RPMI7951 (cell line): ENCODE measurements at places on chromosomes 5 and 9.

DNA sequence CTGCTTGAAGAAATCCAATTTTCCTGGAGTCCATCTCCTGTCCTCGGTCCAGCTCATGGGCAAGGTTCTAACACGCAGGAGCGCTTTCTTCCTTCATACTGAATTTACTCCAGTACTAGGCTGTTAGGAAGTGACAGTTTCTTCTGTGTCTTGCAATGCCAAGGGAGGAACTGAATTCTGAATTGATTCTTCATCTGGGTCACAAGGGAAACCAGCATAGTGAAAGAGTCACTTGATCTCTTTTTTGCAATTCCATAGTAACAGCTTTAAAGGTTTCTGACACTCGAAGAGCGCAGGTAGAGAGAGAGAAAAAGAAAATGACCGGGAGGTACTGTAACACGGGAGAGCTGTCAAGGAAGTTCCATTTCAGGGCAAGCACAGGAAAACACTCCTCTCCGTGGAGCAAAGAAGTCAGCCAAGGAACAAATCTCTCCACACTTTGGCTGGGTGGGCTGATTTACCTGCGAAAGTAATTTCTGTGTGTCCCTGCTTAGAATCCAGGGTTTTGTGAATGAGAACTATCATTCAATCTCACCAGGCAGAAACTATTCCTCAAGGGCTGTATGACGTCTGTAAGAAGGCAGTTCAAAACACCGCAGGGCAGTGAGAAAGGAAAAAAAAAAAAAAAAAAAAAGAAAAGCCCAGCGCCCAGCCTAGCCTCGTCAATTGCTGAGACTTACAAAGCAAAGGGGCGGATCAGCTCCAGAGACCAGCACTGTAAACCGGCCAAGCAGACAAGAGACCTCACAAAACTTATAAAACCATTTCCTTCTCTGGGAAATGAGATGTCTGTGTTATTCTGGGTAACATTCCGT, 617.8 kb downstream of the PDE4D start:
- DNase-seq, result peak; percentile 66

- no peak for DNase-seq
These were observed 779.1 kb downstream of the NR2F1-AS1 start for GRCh38 chr5:92801911-92802310.

DNA sequence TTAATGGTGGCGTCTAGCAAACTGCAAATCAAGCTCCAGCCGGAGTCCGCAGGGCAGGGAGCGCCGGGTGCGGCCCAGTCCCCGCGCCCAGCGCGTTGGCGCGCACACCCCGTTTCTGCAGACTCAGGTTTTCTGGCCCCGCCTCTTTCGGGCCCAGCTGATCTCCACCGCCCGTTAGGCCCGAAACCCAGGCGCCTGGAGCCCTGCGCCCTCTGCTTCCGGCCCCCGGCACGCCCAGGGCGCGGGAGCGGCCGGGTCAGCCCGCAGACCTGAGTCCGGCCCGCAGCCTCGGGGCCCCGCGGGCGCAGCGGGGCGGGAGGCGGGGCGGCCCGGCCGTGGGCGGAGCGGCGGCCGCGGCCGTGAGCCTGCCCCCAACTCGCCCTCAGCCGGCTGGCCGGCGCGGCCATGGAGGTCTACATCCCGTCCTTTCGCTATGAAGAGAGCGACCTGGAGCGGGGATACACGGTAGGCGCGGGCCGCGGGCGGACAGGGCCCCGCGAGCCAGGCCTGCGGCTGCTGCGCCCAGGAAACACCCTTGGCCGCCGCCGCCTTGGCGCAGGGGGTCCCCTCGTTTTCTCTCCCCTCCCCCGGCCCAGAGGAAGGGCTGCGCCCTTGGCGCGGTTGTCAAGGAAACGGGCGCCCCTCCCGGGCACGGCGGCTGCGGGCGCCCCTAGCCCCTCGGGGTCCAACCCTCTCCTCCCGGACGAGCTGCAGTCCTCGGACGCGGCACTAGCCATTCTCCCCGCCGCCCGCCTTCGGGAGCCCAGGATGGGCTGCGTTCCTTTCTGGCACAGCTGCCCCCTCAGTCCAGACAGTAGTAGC, at the start of gene SNX24:
Gene SNX24, plus strand, starts transcription at position 385 of the 822 bp plus-strand sequence. Its CDS starts 21 bp downstream, at position 406.
- DNase-seq, result peak; percentile 78

DNA sequence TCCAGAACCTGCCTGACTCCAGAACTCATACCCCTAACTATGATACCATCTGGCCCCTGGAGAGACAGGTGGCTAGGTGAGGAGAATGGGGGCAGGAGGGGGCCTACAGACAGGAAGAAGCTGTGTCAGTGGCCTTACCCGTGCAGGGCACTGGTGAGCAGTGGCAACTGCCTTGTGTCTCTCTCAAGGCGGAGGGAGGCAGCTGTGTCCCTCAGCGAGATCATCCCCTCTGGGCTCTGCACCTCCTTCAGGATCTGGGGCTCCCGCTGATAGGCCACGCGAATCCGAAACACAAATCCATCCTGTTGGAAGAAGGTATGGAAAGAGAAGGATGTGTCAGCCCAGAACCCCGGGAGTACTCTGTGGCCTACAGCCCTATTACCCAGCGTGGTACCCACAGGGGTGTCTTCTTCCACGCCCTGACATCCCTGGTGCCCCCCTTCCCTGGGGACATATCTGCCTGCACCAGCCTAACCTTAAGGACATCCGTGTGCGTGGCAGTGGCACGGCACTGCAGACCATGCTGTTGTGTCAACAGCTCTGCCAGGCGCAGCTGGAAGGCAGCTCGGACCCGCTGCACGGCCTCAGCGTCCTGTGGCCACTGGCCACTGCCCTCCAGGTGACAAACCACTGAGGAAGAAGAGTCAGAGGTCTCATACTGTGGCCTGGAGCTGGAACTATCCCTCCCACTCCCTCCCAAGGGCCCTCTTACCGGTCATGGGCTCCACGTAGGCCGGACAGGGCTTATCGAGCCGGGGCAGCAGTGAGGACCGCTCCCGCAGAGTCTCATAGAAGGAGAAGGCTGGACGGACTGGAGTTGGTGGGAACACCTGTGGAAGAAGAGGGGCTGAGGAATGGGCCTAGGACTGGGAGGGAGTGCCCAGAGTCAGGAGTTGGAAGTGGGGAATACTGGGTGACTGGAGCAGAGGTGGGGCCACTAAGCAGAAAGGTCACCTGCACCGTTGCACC, 7.8 kb downstream of the NOL6 start:
- DNase-seq, result no peak

- DNase-seq, result no peak
These were observed 44.3 kb downstream of the SH3RF2 start for GRCh38 chr5:145980718-145981117.

DNA sequence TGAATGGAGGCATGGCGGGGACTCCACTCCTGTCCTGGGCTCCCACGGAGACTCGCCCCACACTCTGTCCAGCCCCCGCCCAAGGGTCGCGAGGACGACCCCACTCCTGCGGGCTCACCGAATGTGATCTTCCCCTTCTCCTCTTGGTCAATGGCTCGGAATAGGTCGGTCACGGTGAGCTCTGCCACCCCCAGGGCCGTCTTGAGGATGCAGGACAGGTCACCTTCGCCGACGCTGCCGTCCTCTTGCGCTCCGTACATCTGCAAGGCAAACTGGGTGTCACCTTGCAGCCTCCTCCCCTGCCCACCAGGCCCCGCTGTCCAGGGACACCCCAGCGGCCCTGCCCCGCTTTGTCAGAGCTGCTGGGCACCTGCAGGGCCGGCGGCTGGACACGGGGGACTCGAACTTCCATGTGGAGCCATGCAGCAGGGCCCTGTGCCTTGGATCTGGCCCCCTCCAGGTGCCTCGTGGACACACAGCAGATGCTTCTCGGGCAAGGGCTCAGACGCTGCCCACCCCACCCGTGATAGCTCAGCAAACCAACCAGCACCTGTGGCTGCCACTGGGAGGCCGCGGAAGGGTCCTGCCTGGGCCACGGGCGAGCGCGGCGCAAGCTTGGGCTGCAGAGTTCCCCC, 21.5 kb upstream of the SLC6A3 start:
- DNase-seq, result no peak

GRCh38 chr5:59600998-59601397, 292.5 kb downstream of the PDE4D start:
- DNase-seq, result no peak

GRCh38 chr9:104280178-104280560, 186.1 kb downstream of the SMC2 start:
- DNase-seq, result no peak

GRCh38 chr5:130514984-130515690, 610.9 kb downstream of the CHSY3 start:
- DNase-seq, result peak; percentile 88

DNA sequence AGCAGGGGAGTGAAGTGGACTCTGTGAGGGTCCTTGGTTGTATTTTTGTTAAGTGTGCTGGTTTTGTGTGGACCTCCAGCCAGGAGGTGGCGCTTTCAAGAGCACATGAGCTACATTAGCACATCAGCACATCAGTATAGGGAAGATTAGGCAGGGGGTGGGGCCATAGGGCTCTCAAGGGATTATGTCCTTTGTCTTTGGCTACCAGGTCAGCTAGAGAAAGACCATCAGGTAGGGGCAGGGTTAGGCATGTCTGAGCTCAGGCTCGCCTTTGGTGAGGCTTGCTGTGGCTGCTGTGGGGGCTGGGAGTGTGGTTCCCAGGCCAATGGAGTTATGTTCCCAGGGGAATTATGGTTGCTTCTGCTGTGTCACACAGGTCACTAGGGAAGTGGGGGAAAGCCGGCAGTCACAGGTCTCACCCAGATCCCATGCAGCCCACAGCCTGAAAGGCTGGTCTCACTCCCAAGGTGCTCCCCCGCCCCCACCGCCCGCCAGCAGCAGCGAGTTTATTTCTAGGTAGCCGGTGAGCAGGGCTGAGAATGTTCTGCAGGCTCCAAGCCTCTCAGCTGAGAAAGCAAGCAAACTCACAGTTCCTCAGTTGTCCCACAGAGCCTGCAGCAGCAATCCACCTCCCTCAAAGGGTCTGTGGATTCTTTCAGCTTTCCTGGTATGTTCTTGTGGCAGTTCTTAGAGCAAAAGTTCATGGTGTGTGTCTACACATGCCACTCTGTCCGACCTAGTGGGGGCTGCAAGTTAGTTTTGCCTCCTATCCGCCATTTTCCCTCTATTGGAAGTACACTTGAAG, 13.7 kb downstream of the OR1J1 start:
- peak; percentile 74 for DNase-seq

DNA sequence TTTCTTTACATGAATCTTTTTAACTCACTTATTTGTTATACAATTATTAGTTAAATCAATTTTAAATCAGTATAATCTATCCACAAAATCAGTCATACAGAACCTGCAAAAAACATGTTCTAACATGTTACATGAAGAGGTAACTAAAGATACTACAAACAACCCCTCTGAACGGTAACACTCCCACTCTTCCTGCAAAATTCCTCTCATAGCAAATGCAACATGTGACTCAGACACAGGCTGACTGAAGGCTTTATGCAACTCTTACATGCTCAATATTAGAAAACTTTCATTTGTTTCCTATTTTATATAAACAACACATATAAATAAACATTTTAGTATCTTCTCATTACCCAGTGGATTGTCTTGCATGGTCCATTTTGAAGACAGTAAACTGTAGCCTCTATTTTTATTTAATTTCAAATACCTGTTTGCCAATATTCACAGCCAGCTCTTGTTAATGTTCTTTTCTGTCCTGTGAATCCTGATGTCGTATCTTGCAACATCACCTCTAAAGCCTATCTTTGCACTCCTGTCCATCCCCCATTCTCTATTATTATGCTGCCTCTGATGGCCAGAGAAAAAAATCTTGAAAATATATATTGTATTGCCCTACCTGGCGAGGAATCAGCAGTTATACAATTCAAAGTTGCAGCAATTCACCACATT, 100.5 kb upstream of the CCDC152 start:
- DNase-seq, result no peak

- no peak for DNase-seq
These were observed 77.2 kb downstream of the TSPAN17 start for GRCh38 chr5:176724472-176724871.

DNA sequence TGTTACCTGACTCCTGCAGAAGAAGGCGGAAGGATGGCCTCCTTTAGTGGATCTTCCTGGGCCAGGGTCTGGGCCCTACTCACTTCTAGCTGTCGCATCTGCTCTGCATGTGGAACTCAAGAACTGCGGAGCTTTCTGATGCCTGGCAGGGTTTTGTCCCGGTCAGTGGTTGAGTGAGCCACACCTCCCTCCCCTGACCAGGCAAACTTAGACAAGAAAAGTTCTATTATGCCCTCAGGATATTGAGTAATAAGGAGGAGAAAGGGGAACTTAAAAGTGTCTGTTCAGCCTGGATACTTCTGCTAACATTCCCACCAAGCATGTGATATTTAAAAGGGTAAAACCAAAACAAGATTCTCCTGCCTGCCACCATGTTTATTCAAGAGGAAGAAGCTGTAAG, at the start of gene FYB1:
Gene FYB1, minus strand, starts transcription at position 127 of the 400 bp plus-strand sequence. CDS start 16,603 bp downstream, outside the sequence.
- DNase-seq, result peak; percentile 85

DNA sequence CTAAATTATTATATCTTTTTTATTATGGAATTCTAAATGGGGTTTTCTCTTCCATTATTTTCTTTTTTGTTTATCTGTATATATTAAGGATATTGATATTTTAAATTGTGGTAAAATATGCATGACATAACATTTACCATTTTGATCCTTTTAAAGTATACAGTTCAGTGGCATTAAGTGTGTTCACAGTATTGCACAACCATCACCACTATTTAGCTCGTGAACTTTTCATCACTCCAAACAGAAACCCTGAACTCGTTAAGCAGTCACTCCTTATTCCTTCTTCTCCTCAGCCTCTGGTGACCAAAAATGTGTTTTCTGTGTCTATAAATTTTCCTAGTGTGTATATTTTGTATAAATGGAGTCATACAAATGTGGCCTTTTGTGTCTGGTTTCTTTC, 188.2 kb downstream of the CCDC171 start:
- no peak for DNase-seq

GRCh38 chr5:77129391-77129990, 42.4 kb upstream of the ZBED3 start:
- peak; percentile 14 for DNase-seq

- no peak for DNase-seq
These were observed 12.1 kb upstream of the POC5 start for GRCh38 chr5:75729321-75729720.

GRCh38 chr5:55626790-55627189, 85.3 kb downstream of the SLC38A9 start:
- peak; percentile 39 for DNase-seq

DNA sequence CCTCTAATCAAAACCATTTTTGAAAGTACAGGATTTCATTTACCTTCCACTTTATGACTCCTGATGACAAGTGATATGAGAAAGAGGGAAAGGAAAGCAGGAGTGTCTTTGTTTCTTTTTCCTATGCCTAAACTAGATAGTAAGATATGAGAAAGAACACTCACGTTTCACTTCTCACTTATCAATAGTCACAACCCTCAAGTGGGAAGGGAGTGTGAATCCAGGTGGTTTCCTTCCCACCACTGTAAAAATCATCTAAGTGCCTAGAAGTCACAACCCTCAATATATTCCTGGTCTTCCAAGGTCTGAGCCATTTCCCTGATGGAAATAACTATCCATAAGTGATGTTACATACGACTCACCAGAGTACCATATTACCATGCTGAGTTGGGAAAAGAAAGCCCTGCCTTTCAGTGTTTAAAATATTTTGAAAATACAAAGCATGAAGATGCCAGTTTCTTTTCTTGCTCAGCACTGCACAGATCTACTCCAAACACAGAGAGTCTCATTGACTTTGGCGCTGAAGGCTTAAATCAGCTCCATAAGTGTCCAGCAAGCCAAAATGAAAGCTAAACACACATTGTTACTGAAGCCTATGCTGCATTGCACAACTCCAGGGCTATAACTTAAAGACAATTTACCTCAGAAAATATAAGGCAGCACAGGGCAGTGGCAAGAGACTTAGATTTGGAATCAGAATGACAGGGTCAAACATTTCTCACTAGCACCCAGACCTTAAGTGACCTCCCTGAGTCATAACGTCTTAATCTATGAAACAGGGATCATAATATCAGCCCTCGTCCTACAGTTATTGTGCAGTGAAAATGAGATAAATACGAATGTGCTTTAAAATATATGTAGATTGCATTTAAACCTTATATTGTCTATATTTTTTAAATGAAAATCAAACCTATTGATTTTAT, 301.2 kb downstream of the KIAA0825 start:
- DNase-seq, result no peak
